HAP-1 (cell line): ENCODE measurements at places on chromosomes 1 and 21.

DNA sequence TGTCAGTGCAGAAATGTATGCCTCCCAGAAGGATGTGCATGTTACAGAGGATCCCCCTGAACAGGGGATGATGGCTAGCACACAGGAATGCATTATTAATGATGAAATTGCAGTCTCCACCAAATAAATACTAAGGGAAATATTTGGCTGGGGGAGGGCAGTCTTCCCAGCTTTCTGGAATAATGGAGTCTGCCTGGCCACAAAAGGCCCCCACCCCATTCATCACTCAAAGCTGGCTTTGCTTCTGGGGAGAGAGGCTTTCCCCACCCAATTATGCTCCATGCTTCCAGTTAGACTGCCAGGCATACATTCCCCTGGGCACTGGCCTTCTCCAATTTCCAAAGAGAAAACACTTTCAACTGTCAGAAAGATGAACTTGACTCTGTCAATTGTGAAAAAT lies 302.7 kb downstream of the SIPA1L2 start:
- no peak for DNase-seq

DNA sequence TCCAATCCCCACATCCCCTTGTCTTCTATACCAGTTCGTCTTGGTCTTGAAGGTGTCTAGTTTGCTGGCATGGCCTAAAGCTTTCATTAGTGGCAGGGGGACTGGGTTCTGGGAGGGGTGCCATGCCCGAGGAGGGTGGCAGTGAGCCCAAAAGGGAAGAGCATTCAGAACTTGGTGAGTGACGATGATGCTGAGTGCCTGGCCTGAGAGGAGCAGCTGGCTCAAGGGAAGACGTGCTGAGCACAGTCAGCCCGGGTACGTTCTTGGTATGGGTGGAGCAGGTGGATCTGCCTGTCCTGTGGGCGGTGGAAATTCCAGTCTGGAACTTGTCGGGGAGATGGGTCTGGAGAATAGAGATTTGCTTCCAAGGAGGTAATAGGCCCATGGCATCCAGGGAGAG lies 4.6 kb downstream of the FDPS start:
- no peak for DNase-seq

- no peak for DNase-seq
These were observed 29.0 kb upstream of the KHDRBS1 start for GRCh38 chr1:31984419-31985347.

DNA sequence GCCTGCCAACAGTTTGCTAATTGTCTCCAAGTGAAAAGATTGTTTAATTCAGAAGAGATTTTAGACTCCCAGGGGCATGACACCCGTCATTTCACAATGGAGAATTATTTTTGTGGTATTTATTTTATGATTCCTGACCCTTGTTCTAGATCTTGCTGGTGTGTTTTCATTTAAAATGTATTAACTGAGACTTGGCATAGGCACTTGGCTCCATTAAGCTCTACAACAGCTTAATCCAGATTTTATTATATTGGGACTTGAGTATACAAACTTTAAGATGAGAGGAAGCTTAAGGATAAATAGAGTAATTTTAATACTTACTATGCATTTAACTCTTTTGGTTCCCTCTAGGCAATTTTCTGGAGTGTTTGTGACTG lies 101.3 kb upstream of the KCNE2 start:
- peak; percentile 3 for DNase-seq

DNA sequence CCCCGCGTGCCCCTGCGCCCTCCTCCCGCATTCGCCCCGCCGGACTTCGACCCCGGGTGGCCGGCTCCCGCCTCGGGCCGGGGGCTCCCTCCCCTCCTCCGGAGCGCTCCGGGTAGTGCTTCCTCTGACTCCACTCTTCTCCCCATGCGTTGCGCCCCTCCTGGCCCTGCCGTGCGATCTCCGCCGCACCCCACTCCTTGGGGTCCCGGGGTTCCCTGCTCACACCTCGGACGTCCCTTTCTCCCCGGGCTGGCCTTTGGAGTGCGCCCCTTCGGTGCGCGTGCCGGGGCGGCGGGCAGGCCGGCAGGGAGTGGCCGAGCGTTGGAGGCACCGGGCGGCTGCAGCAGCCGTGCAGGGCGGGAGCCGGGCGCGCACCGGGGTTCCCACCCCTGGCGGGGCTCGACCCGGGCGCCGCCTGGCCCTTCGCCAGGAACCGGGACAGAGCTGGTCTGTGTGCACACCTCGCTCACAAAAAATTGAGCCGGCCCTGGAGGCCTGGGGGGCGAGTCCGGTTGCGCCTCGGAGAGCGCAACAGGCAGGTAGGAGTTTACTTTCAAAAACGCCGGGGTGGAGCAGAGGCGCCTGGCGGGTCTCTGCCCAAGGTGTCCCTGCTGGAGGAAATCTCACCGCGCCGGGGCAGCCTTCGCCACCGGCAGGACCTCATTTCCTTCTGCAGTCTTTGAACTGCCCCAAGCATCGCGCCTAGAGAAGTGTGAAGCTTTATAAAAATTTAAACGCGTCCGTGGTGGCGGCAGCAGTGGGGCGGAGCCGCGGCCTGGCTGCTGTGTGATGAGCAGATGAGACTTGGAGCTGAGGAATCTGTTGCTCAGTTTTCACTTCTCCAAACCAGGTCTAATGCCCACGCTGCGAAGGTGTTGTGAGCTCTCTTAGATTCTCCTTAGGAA lies 650 bp downstream of the VANGL1 start:
- DNase-seq = peak; percentile 68

DNA sequence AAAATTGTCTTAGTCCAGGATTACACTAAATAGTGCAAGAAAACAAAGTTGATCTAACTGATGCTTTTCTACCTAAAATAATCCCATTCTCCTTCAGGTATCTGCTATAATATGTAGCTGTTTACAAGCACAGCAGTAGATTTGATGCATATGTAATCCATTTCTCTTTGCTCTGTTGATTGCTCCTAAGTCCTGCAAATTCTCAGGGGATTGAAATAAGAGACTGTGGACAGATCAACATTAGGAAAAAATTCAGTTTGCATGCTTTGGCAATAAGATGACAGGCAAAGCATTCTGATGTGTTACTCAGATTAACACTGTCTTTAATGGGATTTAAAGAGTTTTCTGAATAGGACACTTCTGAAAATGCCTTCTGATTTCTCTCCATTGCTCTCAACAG lies 34.7 kb downstream of the RNF11 start:
- DNase-seq = no peak

DNA sequence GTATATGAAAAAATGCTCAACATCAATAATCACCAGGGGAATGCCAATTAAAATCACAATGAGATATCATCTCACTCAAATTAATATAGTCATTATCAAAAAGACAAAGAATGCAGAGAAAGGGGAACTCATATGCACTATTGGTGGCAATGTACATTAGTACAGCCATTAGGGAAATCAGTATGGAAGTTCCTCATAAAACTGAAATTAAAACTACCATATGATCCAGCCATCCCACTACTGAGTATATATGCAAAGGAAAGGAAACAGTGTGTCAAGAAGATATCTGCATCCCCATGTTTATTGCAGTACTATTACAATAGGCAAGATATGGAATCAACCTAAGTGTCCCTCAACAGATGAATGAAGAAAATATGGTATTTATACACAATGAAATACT lies 32.1 kb upstream of the TEKT2 start:
- no peak for DNase-seq

DNA sequence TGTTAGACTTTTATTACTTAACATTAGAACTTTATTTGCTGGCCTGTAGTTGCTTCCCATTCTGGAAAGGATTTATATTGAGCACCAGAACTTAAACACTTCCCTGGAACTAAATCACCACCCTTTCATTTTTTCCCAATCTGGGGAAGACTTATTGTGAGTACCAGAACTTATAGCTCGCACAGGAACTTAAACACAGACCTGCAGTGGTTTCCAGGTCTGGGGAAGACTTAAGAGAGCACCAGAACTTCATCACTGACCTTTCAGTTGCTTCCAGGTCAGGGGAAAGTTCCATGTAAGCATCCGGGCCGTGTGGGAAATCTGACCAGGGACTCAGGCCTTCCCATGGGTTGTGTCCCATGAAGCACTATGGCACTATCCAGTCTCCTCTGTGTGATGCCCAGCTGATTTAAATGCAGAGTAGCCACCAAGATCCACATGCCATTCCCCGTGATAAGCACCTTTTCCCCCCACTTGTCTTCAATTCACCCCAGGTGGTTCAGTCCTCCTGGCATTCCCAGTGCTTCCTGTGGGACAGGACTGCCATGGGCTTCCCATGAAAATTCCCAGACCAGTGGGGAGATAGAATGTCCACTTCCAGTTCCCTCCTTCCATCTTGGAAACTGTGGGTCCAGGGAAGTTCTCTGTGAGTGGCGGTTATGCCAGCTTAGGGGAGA lies 48.9 kb downstream of the C4BPA start:
- no peak for DNase-seq

DNA sequence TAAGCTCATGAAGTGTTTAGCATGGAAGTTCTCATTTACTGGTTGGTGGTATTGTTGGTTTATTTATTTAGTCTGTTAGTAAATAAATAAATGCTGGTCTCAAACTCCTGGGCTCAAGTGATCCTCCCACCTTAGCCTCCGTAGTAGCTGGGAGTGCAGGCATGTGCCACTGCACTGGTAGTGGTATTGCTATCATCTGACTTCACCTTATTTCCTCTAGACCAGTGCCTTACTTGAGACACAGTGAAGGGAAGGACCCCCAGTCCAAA lies 1.4 kb upstream of the SLC2A1 start:
- no peak for DNase-seq

- DNase-seq = no peak
These were observed 395.4 kb upstream of the LRRC7 start for GRCh38 chr1:69172003-69173000.

DNA sequence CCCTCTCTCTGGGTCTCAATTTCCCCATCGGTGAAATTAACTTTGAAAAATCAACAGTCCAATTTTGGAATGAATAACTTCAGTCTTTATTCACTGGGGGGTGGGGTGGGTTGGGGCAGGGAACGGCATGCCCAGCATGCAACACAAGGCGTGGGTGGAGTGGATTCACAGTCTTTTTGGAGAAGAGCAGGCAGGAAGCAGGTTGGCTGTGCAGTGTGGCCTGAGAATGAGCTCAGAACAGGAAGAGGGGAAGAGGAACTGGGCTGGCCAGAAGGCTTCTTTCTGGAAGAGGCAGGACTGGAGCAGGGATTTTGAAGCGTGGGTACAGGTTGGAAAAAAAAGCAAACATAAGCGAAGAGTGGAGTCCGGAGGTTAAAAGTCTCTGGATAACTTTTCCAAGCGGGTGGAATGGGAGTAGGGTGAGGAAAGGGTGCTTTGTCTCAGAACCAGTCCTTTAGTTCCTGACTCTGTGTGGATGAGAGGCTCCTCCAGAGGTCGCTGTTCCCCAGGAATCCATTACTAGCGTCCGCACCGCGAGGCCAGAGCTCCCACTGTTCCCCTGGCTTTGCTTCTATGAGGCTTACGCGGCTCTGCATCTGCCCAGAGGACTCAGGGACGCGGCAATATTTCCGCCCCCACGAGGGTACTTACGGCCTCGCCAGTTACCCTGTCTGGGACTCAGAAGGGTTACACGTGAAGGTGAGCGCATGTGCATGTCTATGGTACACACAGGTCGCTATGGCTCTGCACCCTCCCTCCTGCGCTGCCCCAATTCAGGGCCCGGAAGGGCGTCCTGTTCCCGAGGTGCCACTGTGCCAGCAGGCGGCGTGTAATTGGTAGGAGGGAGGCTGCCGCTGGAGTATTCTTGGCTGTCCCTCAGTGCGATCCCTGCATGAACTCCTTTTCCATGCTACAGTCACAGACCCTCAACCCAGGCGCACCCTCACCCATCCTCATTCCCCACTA lies 5.5 kb upstream of the FOXD2 start:
- peak; percentile 33 for DNase-seq

GRCh38 chr1:201060586-201060985 lies 37.1 kb upstream of the KIF21B start:
- DNase-seq = no peak

- DNase-seq = no peak
These were observed 1.0 kb upstream of the CRTC2 start for GRCh38 chr1:153959454-153959853.

DNA sequence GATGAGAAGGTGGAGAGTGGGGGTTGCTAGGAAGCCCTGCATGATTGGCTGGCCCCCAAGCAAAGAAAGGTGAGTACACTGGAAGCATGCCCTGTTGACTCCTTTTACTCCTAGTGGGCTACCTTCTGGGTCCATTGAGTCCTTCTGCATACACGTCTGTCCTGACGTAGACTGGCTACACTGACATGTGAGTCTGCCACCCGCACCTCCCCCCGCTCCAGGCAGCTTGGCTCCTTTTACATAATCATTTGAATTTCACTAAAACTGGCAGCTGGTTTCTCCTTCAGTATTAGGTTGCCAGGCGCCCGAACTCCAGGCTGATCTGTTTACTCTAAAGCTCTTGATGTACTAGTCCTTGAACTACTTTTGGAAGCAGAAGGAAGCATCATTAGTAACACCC lies 8.7 kb downstream of the MRPS21 start:
- no peak for DNase-seq

GRCh38 chr1:31830511-31830910 lies 14.7 kb upstream of the SPOCD1 start:
- no peak for DNase-seq
